ENCODE measurements at places on chromosomes 16 and 17.

GRCh38 chr16:66342294-66342900 lies 24.1 kb upstream of the CDH5 start:
- DNase-seq = peak; percentile 52

GRCh38 chr17:48725004-48725287 lies 2.0 kb downstream of the PRAC2 start:
- no peak for DNase-seq

DNA sequence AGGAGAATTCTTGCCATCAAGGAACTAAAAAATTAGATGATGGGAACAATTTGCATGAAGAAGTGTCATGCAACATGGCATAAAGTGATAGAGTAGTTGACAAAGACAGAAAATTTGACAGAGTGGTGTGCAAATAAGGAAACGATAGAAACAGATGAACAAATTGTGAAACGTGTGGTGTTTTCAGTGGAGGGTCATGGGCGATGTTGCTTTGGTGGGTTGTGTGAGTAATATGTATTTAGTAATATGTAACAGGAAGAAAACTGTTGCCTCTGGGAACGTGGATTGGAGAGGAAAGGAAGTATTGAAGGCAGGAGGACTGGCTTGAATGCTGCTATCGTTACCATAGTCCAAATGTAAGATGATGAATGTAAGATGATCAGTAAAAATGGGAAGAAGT lies 3.6 kb downstream of the COX10 start:
- no peak for DNase-seq

DNA sequence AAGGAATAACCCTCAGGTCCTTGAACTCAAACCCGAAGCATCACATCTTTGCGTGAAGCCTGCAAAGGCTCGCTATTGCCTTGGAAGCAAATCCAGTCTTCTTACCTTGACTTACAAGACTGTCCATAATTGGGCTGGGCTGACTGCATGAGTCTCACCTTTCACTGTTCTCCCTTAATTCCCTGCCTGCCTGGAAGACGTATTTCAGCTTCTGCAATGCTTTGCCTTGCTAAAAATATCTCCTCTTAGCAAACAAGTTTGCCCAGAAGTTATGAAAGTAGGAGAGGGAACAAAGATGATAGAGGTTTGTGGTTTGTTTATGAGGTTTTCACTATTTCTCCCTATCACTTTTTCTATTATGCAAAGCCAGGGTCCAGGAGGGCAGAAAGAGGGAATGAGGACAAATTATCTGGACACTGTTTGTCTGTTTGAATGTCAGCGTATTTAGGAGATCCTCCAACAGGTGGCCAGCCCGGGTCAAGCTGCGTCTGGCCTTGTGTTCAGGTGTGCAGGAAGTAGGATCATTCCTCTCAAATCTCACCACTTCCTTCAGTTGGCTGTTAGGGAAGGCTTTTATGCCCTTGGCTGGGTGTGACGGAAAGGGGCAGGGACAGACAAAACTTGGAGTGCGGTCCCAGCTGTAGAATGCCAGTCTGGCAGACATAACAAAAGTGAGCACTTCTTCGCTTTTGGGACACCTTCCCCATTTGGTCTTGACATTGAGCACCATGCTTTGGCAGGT lies 488.9 kb downstream of the CDH13 start:
- no peak for DNase-seq

GRCh38 chr16:82108100-82108499 lies 61.9 kb downstream of the MPHOSPH6 start:
- no peak for DNase-seq

- DNase-seq = peak; percentile 88
Measured at GRCh38 chr17:74210191-74211140, 2.9 kb upstream of the TTYH2 start.

DNA sequence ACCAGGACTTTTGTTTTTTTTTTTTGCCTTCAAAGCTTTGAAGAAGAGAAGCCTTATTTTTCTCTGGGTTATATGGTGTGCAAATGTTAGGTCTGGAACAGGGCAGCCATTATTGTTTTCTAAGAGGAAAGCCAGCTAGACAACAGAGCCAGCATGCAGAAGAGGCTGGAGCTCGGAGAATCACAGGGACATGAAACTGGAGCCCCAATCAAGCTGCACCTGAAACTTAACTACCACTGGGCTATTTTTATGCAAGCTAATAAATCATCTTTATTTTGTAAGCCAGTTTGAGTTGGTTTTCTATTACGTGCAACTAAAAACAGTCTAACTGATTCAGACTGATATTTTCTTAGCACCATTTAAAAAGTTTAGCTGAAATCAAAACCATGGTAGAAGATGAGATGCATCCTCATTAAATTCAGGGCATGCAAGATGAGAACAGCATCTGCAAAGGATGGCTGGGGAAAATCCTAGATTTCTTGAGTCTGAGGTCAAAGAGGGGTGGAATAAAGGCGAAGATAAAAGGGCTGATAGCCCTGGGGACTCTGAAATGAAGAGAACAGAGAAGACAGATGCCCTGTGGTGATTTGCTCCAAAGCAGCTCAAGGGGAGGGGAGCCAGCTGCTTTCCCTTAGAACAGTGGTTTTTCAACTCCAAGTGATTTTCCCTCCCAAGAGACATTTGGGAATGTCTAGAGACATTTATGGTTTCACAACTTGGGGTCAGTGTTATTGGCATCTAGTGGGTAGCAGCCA lies 177.1 kb upstream of the WSCD1 start:
- DNase-seq = no peak

DNA sequence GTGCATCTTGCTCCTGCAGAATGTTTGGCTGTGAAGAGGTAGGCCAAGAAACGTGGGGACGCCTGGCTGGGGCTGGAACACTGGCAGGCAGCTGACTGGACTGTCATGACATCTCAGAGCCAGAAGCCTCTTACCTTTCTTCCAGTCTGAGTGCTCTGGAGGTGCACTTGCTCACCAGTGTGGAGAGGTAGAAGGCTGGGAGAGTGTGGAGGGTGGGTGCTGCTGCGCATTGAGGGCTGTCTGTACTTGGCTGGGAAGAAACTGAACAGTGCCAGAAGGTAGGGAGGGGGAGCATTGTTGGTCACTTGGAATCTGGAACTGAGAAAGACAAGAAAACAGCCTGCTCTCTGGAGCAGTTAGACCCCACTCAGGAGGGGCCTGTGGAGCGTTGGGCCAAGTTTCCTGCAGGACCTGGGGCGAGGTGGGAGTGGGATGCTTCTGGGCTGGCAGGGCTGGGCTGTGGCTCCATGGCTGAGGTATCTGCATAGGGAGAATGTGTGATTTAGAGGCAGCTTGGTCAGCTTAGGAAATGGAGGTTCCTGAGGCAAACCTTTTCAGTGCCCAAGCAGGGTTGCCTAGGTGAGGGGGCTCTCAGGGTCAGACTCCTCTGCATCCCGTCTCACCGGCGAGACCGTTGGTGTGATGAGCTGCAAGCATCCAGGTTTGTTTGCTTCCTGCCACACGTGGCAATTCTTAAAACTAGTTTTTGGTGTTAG lies 55.1 kb downstream of the KSR1 start:
- DNase-seq = no peak

GRCh38 chr17:48588528-48588927 lies 1.5 kb downstream of the HOXB3 start:
- DNase-seq = no peak

DNA sequence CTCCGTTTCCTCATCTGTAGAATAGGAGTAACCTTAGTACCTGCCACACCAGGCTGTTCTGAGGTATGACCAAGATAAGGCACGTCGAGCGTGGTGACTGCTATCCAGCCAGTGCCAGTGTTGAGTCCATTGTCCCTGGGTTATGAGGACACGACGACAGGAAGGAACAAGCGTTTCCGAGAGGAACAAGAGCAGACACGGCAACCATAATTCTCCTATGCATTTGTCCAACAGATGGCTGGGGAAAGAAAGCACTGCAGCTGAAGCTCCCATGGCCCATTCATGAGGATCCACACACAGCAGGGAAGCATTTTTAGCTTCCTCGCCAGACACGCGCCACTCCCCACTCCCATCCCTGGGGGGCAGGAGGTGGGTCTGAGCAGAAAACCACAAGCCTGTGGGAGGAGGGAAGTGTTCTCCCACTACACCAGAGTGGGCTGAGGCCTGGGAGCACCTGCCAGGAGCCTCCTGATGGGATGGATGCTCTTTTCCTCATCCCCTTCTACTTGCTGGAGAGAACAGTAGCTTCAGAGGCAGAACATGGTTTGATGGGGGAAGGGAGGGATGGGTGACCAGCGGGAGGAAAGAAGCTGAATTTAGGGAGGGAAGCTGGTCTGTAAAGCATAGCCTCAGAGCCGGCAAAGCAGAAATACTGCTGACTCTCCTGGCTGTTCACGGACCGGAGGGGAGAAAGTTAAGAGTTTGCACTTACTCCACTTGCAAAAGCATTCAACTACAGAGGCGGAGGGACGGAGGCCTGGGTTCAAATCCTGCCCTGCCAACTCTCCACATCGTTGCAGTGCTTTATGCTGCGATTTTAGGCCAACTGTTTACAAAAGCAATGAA lies 2.7 kb downstream of the COTL1 start:
- no peak for DNase-seq

GRCh38 chr17:45910667-45911066 lies 16.3 kb downstream of the MAPT start:
- no peak for DNase-seq

- DNase-seq = no peak
Measured at GRCh38 chr16:83145297-83145696, 518.5 kb downstream of the CDH13 start.

GRCh38 chr17:32941419-32942032 lies 13.6 kb downstream of the TMEM98 start:
- no peak for DNase-seq

DNA sequence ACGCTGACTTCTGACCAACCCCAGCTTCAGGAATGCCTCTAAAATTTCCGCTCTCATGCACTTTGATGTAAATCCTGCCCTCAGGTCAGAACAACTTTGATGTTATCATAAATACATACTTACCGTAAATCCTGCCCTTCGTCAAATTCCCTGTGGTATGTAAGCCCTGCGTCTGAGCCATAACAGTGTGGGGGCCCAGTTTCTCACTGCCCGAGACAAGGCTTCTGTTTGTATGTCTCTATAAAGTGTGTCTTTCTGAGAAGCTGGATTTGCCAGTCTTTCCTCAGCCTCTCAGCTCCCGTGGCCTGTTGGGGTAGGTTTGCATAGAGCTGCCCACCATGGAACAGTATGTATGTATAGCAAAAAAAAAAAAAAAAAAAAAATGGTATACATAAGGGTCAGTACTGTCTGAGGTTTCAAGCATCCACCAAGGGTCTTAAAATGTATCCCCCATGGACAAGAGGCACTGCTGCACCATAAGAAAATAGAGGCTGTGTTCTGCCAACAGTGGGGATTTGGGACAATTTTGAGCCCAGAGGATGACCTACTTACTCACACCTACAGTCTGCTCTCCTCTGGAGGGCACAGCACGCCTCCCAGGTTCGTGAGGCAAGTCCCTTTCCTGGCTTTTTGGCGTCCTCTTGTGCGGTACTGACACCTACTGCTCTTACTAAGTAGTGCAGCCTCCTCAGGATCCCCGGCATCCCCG lies 17.5 kb downstream of the PRMT7 start:
- DNase-seq = peak; percentile 94

DNA sequence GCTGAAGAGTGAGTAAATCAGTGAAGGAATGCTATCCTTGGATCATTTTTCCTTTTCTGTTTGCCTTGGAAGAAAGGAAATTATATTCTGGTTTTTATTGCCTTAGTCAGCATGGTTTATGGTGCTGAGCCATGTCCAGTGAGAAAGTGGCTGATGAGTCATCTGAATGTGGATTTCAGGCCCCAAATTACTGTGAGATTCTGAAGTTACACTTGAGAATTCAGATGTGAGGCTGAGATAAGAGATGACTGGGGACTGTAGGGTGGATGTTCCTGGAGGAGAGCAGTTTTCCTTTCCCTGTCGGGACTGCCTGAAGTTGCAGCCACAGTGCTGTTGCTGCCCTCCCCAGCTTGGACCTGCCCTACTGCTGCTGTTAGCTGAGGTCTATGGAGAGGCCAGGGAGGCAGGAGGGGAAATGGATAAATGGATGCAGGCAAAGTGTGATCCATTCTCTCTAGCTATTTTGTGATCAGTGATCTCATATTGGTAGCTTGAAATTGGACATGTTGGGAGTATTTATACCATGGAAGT lies 4.2 kb upstream of the MAP3K14 start:
- peak; percentile 90 for DNase-seq

- peak; percentile 95 for DNase-seq
Measured at GRCh38 chr17:29589524-29590410, at the start of gene GIT1. TSS of gene GIT1 (minus strand) at chr17:29589648. CDS start at chr17:29589378, 270 bp downstream.

- DNase-seq = no peak
Measured at GRCh38 chr16:84606081-84606875, 11.6 kb downstream of the COTL1 start.

DNA sequence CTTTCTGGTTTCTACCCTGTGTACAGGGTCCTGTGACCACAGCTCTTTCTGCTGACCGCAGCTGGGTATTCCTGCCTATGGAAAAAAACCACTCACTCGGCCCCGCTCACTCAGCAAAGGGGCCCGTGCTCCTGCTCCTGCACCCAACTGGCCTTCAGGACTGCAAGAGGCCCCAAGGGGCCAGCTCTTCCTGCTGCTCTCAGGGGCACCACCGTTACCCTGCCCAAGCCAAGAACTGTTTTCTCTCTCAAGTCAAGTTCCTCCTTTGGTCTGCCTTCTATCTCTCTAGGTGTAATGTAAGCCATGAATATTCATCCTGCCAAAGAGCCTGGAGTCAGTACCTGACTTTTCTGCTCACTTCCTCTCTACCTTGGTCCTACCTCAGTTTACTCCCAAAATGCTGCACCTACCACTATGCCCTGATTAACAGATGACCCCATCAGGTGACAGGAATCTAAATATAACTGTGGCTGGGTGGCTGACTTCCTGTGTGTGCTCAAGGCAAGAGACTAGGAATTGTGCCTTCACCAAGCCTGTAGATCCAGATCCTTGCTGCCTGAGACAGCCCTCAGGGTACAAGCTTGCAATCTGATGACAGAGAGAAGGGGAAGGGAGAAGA lies 20.4 kb upstream of the SCIMP start:
- no peak for DNase-seq

DNA sequence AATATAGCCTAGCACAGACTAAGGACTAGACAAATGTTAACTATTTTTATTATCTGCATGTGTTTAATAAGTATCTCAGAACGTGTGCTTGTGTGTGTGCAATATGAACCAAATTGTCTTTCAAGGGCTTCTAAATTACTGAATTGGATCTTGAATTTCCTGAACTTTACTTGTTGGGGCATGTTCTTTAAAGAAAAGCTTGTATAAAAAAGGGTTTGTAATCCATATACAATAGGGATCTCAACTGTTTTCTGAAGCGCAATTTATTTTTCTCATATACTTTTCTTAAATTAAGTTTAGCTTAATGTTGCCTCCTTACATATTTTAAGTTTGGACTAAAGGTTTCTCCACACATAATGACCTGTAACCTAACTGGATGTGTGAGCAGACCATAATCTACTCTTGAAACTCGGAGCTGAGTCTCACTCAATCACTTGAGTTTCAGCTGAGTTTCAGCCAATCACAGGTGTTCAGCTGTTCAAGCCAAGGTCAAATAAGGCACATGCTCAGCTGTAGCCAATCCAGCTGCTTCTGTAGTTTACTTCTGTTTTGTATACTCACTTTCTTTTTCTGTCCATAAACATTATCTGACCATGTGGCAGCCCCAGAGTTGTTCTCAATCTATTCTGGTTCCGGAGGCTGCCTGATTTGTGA lies 72.3 kb downstream of the CDK5R1 start:
- DNase-seq = no peak

Data from AG08395 (cell line).